ENCODE measurements at places on chromosomes 12 and 14.

GRCh38 chr12:15350643-15351042 is 28.3 kb downstream of the PTPRO start:
- no peak for DNase-seq

DNA sequence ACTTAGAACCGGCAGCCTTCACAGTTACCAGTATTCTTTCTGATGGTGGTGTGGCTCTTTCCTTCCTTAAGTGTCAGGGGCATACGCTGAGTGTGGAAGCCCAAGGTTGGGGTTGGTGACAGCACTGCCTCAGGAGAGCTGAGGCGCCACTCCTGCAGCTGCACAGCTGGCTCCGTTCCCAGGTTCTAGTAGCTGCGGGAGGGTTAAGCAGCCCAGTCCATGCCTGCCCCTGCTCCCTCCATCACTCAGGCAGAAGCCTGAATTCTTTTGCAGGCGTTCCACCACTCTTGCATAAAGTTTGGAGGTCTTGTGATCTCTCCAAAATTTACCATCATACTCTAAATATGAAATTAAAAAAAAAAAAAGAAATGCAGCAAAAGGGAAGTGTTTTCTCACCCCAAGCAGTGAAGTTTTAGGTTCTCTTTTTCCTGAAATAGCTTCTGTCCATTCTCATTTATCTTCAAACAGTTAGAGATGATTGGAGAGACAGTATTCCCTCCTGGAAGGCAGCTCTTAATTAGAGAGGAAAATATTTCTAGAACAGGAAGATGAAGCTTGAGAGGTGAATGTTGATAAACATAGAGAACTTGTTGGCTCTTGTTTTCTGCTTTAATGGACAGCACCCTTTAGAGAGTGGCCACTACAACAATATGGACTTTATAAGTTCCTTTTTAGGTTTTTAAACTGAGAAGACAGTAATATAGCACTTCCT is 136.1 kb downstream of the FGD4 start:
- peak; percentile 60 for DNase-seq

GRCh38 chr12:116361414-116362223 is 84.1 kb upstream of the MED13L start:
- DNase-seq: no peak

DNA sequence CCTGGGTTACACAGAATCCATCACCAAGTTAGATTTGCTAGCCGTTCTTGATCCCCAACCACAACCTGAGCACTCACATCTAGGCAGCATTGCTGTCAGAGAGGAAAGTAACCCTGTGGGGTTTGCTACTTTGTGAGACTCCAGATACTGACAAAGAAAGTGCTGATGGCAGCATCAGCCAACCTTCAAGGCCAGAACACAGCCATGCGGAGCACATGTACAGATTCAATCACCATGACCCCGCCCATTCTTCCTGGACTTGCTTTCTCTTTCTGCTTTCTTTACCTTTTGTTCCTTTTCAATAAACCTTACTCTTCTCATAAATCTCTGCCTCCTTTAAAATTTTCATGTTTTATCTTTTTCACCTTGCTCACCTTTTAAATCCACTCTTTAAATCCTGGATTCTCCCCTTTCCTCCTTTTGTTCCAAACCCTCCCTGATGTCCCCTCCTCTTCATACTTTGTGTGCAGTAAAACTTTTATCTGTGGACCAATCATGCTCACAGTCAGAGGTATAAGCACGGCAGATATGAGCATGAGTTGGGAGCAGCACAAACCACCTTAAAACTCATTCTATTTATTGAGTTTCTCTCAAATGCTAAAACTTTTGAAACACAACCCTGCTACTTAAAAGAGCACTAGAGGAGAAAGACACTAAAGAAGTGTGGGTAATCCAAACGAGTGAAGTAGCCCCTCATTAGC is 21.9 kb upstream of the CERS5 start:
- DNase-seq: no peak

- DNase-seq: no peak
Measured at GRCh38 chr14:72740966-72741825, 152.7 kb downstream of the DPF3 start.

DNA sequence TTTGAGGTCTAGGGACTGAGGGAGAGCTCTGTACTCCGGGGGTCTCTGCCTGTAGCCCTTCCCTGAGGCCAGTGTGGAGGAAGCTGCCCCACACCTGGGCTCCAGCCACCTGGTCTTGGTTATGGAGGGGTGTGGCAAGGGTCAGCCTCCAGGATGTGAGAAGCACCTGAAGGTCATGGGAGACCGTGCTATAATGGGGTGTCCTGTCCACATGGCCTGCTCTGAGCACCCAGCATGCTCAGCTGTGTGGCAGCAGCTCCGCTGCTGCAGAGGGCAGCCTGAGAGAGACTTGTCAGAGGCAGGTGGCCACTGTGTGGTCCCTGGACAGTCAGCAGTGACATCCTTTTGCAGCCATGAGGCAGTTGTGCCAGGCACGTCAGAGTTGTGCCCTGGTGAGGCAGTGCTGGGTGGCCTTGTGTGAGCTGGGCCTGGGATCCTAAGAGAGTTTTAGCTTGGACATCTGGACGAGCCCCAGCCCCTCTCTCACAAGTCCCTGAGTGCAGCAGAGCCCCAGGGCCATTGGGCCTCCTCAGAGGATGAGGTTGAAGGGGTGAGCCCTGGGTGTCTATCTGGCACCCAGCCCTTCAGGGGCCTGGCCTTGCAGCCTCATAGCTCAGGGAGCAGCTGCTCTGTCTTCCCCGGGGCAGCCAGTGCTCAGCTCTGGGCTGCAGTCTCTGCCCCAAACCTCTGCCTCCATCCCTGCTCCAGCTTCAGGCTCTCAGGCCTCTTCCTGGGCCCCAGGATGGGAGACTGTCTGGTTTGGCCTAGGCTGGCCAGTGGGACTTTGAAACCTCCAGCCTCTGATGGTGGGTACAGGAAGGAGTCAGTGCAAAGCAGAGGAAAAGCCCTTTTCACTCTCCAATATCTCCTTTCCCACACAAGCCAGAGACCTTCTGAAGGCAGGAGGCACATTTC is 7.4 kb upstream of the ATG101 start:
- no peak for DNase-seq

- DNase-seq: no peak
Measured at GRCh38 chr14:97414718-97415098, 617.5 kb downstream of the VRK1 start.
